ENCODE measurements at places on chromosomes 16 and 17.

GRCh38 chr17:73791631-73792030 is 147.4 kb upstream of the SDK2 start:
- DNase-seq = no peak

DNA sequence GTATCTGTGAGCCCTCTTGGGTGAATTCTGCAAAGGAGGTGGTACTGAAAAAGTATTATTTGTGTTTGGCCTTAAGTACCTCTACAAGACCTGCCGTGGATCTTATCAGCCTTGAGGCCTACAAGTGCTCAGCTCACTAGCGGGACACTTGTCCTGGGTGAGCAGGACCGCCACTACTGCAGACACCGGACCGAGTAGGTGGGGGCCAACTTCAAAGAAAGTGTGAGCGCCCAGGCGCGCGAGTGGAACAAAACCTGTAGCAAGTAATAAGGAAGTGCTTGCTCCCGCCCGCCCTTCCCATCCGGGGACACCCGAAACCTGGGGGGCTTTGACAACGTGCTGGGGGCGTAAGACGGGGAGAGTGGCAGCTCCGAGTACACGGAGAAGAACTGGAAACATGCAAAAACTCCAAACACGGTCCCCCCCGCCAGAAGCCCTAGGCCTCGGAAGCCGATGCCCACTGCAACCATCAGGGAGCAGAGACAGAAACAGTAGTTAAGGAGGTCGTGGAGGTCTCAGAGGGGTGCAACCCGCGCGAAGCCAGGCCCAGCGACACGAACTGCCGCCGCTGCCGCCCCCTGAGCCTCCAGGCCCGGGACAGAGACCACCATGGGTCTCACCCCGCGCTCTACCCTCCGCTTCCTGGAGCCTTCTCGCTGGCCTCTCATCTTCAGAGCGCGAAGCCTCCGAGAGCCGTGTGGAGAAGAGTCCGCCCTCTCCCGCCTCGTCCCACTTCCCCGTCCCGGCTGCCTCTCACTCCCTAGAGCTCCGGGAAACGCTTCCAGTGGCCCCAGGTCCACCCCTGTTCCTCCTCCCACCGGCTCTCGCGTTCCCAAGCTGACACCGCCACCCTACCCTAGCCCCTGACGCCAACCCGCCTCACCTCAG is 537 bp downstream of the CNOT1 start:
- DNase-seq = no peak

- no peak for DNase-seq
Observed at GRCh38 chr17:4220655-4221054, 43.1 kb downstream of the ANKFY1 start.

GRCh38 chr17:79592198-79592597 is 18.7 kb downstream of the RBFOX3 start:
- DNase-seq = no peak

- no peak for DNase-seq
Observed at GRCh38 chr17:63095459-63095858, 129.4 kb downstream of the TANC2 start.

- DNase-seq = no peak
Observed at GRCh38 chr17:35129973-35130351, 8.5 kb downstream of the FNDC8 start.

DNA sequence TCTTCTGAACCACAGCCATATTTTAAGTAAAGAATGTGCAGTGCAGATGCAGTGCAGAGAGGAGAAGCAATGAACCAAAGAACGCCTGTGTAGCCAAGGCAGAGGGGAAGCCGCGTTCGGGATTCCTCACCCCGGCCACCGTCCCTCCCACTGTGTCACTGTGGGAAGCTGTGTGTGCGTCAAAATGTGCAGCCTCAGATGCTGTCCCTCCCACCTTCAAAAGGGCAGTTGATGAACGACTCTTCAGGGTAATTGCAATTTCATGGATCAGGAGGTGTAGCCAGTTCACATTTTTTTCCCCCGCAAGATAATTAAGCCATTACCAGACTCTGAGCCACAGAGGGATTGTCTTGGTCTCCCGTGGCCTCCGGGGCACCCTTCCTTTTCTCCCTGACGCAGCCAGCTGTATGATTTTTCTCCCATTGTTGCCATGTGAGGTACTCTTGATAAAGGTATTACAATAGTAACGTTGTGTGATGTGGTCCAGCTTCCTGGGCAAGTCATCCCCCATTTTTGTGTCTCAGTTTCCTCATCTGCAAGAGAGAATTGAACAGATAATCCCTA is 190.0 kb downstream of the FOXL1 start:
- DNase-seq = no peak

- no peak for DNase-seq
Observed at GRCh38 chr16:84715854-84716253, 16.1 kb downstream of the USP10 start.

DNA sequence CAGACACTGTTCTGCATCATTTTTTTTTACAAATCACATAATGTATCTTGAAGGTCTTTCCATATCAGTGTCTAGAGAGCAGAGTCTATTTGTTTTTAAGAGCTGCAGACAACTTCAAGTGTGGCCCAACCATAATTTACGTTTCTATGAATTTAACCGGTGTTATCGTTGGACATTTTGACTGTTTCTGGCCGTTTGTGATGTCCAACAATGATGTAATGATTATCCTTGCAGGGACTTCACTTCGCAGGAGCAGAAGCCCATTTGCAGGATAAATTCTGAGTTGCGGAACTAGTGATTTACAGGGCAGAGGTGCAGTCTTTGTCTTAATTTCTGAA is 26.9 kb upstream of the HLF start:
- DNase-seq = no peak

DNA sequence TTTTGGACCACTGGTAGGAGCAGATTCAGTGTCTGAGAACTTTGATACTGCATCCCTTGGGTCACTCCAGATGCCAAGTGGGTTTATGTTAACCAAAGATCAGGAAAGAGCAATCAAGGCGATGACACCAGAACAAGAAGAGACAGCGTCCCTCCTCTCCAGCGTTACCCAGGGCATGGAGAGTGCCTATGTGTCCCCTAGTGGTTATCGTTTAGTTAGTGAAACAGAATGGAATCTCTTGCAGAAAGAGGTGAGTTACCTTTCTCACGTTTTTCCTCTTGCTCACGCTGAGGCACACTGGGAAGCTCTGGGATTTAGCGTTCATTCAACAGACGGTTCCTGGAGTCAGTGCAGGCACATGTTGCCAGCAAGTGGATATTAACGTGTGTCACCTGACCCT is 58.0 kb downstream of the NUP88 start:
- DNase-seq = no peak

- no peak for DNase-seq
Observed at GRCh38 chr16:51876934-51877333, 670.0 kb downstream of the TOX3 start.
